Stimulated activated CD8-positive, alpha-beta memory T cell treated with anti-CD3 and anti-CD28 coated beads, Interleukin-4, amount 100 ng/mL, for 1 hour (primary cell): ENCODE measurements at places on chromosomes 13 and 19.

GRCh38 chr13:114128624-114129522 lies 3.5 kb downstream of the RASA3 start:
- DNase-seq: peak; percentile 75

GRCh38 chr19:13058951-13059660 lies 43.6 kb downstream of the LYL1 start:
- no peak for DNase-seq

- DNase-seq: no peak
Observed at GRCh38 chr13:110945928-110946570, 31.2 kb upstream of the ANKRD10 start.

DNA sequence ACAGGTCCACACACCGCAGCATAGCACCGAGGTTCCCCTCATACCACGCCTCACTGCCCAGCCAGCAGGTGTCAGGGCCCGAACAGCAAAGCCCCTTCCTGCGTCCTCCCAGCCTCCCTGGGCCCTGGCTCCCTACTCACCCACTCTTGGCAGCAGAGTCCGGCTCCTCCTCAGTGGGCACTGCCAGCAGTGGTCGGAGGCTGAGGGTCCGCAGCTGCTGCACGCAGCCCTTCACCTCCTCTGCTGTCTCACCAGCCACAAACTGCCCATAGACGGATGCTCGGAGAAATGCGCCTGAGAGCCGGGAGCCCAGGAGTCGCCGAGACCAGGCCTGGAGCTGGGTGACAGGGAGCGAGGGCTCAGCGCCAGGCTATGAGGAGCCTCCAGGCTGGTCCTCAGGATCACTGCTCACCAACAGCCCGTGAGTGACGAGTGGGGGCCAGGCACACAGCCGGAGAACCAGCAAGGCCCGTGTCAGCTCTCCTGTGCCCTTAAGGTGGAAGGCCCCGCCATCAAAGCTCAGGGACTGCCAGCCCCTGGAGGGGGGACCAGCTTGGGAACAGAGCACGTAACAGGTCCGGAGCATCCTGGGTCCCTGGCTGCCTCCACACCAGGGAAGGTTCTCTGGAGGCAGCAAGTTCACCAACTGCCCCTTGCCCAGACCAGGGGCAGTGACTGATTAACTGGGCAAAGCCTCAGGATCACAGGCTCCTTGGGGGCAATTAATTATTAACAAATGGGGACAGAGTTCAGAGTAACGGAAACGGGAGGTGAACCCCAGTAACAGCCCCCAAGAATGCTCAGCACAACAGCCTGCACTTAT lies at the start of gene PRODH2:
TSS of gene PRODH2 (minus strand) at position 626 of the 823 bp plus-strand sequence. CDS start at position 586, 40 bp downstream.
- DNase-seq: no peak

GRCh38 chr19:53034948-53035675 lies 9.4 kb upstream of the ERVV-2 start:
- no peak for DNase-seq

DNA sequence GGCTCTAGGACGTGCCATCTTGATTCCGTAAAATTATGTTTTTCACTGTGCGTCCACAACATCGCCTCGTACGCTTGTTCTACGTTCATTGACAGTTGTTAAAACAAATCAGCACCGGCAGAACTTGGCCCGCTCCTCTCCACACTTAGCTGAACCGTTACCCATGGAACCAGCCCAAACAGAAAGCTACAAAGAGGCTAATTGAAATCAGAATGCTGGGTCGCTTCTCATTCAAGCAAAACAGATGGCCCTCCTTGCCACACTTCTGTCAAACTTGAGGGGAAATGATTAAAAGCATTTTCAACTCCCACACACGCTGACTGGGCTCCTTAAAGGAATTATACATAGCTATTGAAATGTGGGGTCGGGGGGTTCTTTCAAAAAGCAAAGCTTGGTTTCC lies 71.6 kb downstream of the TM9SF2 start:
- DNase-seq: no peak

DNA sequence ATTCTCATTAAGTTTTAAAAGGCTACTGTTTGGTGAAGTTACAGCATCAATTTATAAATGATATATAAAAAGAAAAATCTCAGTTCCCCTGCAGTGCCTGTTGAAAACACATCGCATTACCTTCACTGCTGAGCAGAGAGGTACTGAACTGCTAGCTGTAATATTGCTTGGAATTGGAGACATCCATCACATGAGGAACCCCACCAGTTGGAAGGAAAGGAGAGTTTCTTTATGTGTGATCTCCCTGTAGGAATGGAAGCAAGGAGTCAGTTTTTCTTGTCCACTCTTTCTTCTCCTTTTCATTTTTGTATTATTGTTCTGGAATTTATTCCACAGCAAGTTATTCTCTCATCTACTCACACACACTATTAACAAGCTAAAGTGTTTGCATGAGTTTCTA lies 1586.0 kb upstream of the PRR20A start:
- DNase-seq: no peak

DNA sequence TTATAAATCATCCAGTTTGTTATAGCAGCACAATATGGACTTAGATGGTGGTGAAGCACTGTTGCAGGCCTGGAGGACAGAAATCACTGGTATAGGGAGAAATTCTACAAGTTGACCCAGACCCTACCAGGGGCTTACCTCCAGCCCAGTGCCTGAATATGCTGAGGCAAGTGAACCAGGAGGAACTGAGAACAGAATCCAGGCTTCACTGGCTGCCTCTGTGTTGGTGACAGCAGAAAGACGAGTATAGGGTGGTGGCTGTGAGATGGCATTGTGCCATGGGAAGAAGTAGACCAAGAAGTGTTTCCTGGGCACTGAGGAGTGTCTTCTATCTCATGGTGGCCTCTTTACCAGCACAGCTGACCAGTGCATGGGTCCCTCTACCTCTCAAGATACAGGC lies 15.9 kb upstream of the EID2 start:
- no peak for DNase-seq

- DNase-seq: no peak
Observed at GRCh38 chr19:51491586-51491985, 10.0 kb downstream of the SIGLEC12 start.

DNA sequence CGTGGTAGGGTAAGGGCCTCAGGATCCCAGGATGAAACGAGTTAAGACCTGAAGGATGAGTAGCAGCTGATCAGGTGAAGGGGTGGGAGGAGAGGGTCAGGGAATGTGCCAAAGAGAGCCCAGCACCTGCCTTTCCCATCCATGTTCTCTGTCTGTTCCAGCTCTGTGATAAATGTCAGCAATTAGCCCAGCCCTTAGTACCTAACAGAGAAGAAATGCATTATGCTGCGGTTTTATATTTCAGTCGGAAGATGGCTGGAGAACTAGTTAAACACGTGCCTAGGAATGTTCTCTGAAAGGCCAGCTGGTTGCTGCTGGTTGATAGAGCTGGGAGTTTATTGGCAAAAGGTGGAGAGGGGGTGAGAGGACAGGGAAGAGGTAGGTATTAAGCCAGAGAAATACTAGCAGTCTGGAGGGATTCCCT lies 268.2 kb downstream of the SHISA2 start:
- no peak for DNase-seq

GRCh38 chr13:44058624-44059215 lies 179.0 kb downstream of the LACC1 start:
- DNase-seq: no peak

- peak; percentile 58 for DNase-seq
Observed at GRCh38 chr13:21670883-21671619, at the start of gene FGF9. TSS of gene FGF9 (plus strand) at chr13:21671073. CDS start at chr13:21671913, 840 bp downstream.

DNA sequence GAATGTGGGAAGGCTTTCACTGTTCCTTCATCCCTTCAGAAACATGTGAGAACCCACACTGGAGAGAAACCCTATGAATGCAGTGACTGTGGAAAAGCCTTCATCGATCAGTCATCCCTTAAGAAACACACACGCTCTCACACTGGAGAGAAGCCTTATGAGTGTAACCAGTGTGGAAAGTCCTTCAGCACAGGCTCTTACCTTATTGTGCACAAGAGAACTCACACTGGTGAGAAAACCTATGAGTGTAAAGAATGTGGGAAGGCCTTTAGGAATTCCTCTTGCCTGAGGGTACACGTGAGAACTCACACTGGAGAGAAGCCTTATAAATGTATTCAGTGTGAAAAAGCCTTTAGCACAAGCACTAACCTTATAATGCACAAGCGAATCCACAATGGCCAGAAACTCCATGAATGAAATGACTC lies 18.6 kb downstream of the ZNF177 start:
- no peak for DNase-seq

DNA sequence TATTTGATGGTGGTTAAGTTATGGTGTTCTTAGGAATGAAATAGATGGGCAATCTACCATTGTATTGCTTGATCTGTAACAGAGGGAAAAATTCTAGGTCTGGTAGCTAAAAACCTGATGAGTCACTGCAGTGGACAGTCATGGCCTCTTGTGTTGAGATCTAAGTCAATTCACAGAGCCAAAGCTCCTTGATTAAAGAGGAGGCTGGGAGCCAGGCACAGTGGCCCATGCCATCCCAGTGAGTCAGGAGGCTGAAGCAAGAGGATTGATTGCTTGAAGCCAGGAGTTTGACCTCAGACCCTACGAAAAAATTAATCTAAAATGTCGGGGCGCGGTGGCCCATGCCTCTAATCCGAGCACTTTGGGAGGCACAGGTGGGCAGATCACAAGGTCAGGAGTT lies 67.1 kb upstream of the KPNA3 start:
- no peak for DNase-seq

- DNase-seq: no peak
Observed at GRCh38 chr19:32171719-32172151, 173.7 kb upstream of the ZNF507 start.

DNA sequence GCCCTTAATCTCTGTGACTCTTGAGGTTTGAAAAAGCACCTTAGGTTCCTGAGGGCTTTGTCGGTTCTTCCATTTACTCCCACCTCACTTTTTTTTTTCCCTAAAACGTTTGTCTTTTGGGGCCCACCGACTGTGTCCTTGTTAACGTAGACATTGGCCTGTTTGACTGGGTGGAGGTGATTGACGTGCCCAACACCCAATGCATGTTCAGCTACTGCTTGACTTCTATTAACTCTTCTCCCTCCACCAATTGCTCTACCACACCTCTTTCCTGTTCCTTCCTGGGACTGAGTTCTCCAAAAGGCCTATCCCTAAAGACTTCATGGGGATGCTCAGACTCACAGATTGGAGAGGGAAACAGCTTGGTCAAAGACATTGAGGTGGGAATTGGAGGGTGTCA lies 17.3 kb downstream of the CKM start:
- DNase-seq: no peak

DNA sequence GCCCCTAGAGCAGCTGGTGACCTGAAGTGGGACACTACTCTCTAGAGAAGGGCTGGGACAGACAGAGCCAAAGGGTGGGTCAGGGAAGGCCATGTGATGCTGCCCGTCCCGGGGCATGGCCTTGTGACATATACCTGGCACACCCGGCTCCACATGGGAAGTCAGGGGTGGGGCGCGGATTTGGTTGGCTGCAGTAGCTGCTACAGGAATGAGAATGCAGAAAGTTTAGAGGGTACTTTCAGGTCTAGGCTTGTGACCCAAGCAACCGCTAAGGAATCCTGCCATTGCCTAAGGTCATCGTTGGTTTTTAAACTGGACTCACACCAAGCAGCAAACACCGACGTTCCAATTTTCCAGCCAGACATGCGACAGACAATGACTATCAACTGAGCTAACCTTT lies 25.9 kb downstream of the RCBTB2 start:
- DNase-seq: no peak

GRCh38 chr13:61423915-61424314 lies 8.3 kb upstream of the PCDH20 start:
- DNase-seq: no peak

GRCh38 chr19:55452749-55453346 lies 8.6 kb downstream of the ISOC2 start:
- DNase-seq: no peak

DNA sequence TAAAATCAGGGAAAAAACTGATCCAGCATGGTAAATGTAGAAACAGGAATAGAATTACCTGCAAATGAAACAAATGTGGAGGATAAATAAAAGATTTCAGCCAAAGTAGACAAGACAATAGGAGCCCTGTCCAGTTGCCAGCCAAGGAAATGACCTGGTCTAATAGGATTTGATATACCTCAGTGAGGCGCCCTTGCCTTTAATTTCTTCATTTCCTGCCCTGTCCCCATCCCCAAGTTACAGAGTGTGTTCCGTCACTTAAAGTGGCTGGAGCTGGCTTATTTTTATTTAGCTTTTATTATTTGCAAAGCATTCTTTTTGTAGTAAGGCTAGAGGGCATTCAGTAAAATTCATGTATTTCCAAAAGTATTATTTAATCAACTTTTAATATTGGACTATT lies 1022.0 kb downstream of the EFNB2 start:
- no peak for DNase-seq

DNA sequence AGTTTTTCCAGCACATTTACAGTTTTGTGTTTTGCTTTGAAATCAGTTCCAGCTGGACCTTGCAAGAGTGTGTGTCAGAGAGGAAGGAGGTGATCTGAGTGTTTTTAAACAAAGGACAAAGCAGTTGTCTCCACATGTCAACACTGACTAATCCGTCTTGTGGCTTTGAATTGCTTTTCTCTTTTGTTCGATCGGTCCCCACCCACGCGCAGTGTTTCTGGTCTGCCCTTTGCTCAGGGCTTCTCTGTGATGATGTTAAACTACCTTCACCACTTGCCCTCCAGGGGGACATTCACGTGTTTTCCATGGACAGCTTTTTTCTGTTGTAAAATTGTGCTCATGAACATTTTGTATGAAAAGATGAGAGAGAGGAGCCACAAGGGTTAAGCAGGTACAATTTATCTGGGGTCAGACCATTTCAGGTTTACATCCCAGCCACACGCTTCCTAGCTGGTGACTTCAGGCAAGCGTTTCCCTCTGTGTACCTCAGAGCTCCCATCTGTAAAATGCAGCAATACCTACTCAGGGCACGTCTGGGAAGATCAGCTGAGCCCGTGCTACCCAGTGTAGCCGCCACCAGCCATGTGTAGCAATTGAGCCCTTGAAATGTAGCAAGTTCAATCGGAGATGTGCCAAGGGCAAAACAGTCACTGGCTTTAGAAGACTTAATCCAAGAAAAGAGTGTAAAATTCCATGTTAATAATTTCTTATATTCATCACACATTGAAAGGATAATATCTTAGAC lies 13.5 kb upstream of the PLA2G4C start:
- no peak for DNase-seq

DNA sequence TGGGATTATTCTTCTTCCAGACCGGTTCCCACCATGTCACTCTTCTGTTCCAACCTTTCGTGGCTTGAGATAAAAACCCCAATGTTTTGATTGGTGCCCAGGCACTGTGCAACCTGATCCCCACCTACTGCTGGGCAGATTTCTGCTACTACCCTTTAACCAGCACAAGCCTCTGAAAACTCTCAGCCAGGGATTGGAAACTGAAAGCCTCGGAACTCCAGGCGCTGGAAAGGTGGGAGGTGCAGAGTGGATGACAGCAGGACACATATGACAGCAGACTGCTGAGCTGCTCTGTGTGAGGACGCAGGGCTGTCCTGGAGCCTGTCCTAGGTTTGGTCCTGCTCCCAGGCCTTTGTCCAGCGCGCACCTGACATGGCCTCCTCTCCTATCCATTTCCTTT lies 68.5 kb upstream of the GTF3A start:
- DNase-seq: no peak

- DNase-seq: no peak
Observed at GRCh38 chr13:82627183-82627582, 1255.1 kb downstream of the SLITRK1 start.

DNA sequence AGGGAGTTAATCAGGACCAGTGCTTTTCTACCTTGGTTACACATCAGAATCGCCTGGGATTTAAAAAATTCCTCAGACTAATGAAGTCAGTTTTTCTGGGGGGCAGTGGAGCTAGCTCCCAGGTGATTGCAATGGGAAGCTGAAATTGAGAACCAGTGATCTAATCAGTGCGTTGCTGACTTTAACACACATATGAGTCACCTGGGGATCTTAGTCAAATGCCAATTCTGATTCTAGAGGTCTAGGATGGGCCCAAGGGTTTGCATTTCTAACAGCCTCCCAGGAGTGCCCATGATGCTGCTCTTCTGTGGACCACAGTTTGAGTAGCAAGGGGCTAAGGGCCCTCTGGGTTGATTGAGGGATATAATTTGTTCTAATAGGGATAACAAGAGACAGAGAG lies 54.5 kb downstream of the KL start:
- no peak for DNase-seq
